ENCODE measurements at places on chromosomes 2 and 18. TPM values are rescaled to one million over a fixed set of nuclear protein-coding genes. Genes with fewer than 3 reads are reported as not detected.

TUBA3D gene
- total RNA-seq: 1.0 TPM

SERPINB2 gene
- total RNA-seq: not detected

SERPINB7 gene
- not detected for total RNA-seq

CFC1 gene
- total RNA-seq: not detected

CHN1 gene
- 21.1 TPM for total RNA-seq

BAZ2B gene
- total RNA-seq: 237 TPM

ABCB11 gene
- not detected for total RNA-seq

DSC2 gene
- 0.26 TPM for total RNA-seq

All from uterus (tissue), 4 donors.